ENCODE measurements at places on chromosomes 2 and 18.

- no peak for DNase-seq
Measured at GRCh38 chr2:216370961-216371712, 1.1 kb downstream of the MARCHF4 start.

DNA sequence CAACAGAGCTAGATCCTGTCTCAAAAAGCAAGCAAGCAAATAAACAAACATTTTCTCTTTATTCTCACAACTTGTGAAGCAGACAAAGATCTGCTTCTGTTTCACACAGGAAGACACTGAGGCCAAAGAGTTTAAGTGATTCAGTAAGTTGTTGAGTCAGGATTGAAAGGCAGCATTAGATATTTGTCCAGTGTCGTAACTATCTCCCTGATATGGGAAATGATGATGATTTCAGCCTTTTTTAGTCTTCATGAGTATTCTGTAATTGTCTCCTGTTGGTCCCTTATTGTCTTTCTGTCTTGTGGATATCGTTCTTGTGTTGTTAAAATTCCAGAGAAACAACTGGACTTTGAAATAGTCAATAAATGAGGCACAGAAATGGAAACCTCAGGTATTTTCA is 59.6 kb downstream of the GATA6 start:
- DNase-seq = no peak

GRCh38 chr2:23850564-23851256 is 76.2 kb downstream of the ATAD2B start:
- DNase-seq = no peak

DNA sequence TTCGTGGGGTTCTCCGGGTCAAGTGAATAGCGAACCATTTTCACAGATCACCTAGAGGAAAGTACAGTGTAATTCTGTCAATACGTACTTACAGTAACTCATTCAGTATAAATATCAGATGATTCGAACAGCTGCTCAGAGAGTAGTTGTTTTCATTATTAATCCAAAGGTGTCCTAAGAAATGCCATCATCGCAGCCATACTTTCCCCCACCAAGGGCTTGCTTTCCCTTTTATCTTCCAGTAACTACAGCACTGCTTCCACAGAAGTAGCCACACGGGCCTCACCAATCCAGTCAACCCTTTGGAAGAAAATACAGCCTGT is 4.5 kb upstream of the C18orf32 start:
- no peak for DNase-seq

DNA sequence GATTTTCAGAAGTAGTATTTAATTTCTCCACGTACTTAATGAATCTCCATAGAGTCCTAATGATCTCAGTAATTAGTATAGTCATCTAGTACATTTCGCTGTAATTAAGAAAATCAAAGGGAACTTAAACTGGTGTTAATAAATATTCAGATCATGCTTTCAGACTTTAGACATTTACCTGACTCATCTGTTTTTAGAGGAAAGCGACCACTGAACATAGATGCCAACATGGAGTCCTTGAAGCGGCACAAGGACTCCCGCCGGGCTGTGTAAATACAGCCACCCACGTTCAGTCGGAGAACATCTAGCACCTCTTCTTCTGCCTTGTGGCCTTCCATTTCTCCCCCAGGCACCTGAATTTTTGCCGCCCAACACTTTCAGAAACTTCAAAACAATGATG is 3.2 kb downstream of the KCTD18 start:
- DNase-seq = no peak

GRCh38 chr18:44393406-44393805 is 287.3 kb upstream of the SETBP1 start:
- DNase-seq = no peak

GRCh38 chr18:79062806-79063205 is 6.4 kb upstream of the ATP9B start:
- DNase-seq = no peak

DNA sequence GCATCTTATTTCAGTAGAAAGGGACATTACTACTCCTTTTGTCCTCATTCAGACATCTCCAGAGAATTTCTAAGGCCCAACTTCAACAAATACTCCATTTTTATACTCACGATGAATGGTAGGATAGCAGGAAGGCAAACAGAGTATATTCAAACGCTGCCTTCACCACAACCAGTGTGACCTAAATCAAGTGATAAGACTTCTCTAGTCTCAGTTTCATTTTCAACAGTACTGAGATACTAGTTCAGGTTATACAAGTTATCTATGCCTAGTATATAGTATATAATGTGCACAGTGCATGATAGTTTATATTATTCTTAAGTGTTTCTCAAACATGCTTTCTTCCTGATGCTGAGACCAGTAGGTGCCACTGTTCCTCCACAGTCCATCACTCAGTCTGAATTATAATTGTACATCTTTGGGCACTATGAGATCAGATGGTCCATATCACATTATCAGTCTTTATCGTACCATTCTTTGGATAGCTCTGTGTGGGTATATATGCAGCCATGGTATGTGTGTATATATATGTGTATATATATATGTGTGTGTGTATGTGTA is 66.3 kb upstream of the RPE start:
- DNase-seq = no peak

GRCh38 chr2:240953426-240954410 is 44.7 kb upstream of the SNED1 start:
- no peak for DNase-seq

GRCh38 chr2:114011713-114012112 is 121.8 kb downstream of the ACTR3 start:
- DNase-seq = no peak

DNA sequence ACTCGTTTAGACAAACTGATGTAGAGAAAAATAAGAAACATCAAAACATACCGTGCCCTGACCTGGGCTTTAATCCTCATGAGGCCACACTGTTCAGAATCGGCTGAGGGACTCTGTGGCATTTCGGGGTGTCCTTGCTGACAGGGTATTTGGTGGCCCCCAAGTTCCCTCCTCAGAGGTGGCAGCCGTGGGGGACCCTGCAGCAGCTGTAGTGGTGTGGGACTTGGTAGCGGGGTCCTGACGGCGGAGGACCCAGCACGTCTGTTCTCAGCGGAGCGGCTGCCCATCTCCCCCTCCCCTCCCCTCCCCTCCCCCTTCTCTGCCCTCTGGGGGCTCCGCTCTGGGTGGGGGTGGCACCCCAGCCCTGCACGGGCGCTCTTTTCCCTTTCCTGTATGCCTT is 18.4 kb downstream of the KCNG2 start:
- no peak for DNase-seq

- no peak for DNase-seq
Measured at GRCh38 chr2:437180-437579, 149.3 kb upstream of the ALKAL2 start.

GRCh38 chr2:127567351-127567854 is 31.9 kb downstream of the MYO7B start:
- no peak for DNase-seq

DNA sequence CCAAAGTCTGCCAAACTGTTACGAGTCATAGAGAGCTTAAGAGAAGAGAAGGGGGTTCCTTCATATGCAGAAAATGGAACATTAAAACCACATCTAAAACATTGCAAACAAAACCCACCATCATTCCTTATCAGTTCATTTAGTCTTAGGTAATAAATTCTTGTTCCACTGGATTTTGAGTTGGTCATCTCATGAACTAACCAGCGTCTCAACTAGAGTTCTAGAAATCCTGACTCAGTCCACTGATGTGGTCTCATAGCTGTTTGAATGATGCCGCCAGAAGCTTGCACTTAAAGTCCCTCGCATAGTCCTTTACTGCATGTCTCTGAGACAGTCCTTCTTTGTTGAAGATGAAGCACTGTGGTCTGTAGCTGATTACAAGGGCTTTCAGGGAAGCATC is 15.0 kb upstream of the CAB39 start:
- no peak for DNase-seq

DNA sequence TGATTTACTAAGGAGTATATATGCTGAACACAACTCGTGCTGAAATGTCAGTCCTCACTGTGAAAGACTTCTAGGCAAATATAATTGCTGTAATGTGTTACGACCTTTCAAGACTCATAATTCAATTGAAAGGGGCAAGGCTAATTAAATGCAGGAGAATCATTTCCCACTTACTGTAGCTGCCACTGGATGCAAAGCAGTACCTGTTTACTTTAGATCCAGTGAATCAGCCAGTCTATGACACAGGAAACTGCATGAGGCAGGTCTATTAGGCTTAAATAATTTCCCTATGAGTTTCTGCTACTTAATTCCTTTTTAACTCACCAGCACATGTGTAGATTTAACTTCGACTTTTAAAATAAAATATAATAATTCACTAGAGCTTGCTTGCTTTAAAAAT is 125.6 kb downstream of the CTNNA2 start:
- no peak for DNase-seq

- no peak for DNase-seq
Measured at GRCh38 chr2:170247882-170248393, 70.0 kb downstream of the MYO3B start.

DNA sequence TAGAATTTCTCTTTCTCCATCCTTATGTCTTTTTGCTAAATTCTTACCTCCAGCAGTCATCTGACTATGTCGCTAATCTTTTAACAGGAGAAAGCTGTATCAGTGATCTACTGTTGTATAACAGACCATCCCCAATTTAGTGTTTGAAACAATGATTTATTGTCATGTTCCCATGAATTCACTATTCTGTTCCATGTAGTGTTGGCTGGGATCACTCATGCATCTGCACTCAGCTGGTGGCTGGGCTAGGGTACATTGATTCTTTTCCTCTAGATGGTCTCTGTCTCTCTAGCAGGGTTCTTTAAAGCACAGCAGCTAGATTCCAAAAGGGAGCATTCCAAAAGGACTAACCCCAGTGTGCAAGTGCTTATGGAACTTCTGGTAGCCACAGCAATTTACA is 184.2 kb upstream of the FANCL start:
- no peak for DNase-seq

DNA sequence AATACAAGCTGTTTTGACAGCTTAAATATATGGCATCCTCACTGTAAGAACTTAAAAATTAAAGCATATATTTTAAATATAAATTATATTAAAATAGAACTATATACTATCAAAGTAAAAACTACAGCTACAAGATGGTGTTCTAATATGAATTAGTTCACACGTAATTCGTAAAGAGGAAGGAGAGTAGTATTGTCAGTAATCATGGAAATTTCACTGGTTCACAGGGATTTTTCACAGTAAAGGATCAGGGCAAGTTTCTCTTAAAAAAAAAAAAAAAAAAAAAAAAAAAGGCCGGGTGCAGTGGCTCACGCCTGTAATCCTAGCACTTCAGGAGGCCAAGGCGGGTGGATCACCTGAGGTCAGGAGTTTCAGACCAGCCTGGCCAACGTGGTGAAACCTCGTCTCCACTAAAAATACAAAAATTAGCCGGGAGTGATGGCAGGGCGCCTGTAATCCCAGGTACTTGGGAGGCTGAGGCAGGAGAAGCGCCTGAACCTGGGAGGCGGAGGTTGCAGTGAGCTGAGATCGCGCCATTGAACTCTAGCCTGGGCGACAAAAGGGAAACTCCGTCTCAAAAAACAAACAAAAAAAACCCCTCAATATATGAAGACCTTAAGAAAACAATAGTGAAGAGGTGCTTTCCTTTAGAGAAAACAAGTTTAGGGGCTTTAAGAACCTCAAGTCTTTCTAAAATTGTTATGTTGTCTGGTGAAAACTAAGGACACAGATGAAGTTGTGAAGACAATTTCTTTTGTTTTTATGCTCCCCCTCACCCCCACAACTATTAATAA is 32.5 kb downstream of the PNO1 start:
- DNase-seq = no peak

DNA sequence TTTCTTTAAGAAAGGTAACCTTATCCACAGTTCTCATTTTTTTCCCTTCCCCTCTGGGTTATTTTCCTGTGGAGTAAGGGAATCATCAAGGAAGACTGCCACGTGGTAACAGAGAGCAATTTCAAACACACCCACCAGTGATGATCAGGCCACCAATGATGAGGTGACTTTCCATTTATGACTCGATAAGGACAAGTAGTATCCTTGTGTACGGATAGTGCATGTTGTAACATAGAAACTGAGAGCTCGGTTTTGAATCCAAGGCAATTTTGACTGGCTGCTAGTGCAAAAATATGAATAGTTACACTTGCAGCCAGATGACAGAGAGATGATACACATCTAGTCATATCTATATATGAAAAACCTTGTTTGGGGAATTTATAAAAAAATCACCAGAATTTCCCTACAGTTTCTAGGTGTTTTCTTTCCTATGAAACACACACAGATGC is 143.6 kb upstream of the TCF4 start:
- no peak for DNase-seq

- DNase-seq = no peak
Measured at GRCh38 chr18:36215577-36215976, 28.3 kb downstream of the MOCOS start.

GRCh38 chr2:120936476-120937334 is 201.0 kb downstream of the GLI2 start:
- no peak for DNase-seq

DNA sequence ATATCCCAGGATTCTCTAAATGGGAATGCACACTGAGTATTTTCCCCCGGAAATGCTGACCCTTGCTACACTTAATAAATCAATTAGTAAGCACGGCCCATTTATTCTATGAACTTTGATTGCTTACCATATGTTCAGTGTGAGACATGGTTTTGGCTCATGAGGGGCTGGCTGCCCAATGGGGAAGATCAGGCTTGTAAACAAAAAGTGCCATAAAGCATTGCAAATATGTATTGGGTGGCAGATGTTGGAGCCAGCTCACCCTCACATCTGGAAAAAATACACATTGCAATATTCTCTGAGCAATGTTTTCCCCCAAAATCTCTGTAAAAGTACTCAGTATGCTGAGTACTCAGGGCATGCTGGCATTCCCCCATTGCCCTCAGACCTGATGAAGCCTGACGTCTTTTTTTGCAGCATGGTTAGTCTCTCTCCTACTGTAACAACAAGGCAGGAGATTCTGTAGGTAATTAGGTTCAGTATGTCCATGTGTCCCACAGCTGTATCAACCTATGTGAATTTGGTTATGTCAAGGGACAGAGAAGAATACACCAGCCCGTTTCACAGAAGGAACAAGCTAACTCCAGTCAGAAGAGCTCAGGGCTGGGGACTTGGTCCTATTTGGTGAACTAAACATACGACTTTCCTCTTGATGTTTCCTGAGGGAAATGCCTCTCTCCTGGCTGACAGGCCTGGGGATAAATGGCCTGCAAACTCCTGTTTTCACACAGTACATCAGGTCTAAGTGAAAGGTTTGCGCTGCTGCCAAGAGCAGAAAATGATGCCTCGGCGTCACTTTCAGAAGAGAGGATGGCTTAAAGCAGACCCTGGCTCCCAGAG is 202.4 kb downstream of the INSIG2 start:
- DNase-seq = no peak

All from T-helper 9 cell (primary cell).